ENCODE measurements at places on chromosomes 7 and 10.
A peak's percentile ranks its signal among the peaks of the same experiment; 100 is the strongest.

- no peak for DNase-seq
Measured at GRCh38 chr10:16521311-16522016, at the start of gene C1QL3. C1QL3 (minus strand) TSS chr10:16521879; CDS start chr10:16521065, 814 bp downstream.

GRCh38 chr10:71479831-71480230 lies 83.1 kb downstream of the CDH23 start:
- no peak for DNase-seq

DNA sequence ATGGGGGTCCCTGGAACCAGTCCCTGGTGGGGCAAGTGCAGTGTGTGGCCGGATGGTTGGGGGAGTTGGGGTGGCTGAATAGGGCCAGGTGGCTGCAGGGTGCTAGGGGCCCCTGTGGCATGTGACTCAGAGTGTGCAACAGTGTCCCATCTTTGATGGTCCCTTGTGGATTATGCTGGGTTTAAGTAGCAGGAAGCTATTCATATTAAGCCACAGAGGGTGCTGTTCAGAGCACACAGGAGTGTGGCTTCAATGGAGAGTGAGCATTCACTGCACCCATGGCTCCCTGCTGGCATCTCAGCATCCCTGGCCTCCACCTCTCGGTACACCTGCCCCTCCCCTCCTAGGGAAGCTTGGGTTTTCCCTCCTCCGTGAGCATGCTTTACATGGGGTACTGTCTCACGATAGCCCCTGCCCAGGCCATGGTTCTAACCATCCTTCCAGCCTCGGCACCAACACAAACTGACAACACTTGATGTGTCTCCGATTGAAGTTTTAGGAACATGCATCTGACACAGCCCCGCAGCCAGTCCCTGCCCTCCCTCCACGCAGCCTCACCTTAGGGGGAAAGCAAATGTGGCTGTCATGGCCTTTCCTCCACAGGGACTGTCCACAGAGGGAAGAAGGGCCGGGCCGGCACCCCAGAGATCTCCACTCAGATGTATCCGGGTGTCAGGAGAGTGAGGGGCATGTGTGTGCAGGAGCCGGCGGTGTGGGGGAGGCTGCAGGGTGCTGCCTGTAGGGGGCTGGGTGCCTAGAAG lies 30.4 kb upstream of the PPIF start:
- no peak for DNase-seq

DNA sequence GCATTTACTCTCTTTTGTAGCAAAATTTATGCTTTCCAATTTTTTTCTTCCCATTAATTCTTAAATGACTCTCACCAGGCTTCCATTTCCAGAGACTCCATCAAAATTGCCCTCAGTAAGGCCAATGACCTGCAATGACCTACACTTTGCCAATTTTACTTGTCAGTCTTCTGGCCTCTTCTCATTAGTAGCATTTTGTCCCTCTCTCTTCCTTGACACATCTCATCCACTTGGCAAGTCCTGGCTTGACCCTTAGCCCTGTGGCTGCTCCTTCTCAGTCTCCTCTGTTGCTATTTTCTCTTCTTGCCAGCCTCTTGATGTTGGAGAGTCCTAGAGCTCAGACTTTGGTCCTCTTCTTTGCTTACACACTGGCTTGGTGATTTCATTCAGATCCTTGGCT lies 166.1 kb upstream of the MTPN start:
- DNase-seq, result no peak

GRCh38 chr7:70608229-70608628 lies 523.7 kb upstream of the GALNT17 start:
- no peak for DNase-seq

DNA sequence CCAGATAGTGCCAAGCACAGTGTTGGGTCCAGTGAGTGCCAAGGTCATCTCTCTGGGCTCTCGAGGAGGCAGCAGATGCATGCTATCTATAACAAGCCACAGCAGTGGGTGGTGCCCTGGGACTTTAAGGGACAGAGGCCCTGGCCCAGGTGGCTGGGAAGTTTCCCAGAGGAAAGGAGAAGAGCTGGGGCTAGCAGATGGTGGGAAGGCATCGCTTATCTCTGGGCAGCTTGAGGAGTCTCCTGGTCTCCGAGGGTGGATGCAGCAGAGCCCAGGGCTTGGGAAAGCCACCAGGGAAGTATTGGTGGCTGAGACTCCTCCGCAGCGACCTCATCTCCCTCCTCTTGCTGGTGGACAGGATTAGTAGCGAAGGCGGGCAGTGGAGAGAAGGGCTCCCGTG lies 63.4 kb upstream of the LRRC4 start:
- DNase-seq, result no peak

- no peak for DNase-seq
Measured at GRCh38 chr7:17320102-17320497, 21.6 kb downstream of the AHR start.

DNA sequence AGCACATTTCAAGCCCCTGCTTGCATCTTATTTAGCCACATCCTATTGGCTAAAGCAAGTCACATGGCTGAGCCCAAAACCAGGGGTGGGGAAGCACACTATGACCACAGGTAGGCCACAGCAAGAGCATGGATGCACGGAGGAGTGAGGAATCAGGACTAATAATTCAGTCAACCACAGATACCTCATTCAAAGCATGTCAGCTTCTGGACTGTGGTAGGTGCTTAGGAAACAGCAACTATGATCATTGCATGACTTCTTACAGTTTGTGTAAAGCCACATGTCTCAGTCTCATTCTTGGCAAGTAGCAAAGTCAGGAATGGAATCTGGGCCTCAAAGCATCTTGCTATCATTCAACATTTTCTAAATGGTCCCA lies 79.0 kb upstream of the EMX2 start:
- no peak for DNase-seq

DNA sequence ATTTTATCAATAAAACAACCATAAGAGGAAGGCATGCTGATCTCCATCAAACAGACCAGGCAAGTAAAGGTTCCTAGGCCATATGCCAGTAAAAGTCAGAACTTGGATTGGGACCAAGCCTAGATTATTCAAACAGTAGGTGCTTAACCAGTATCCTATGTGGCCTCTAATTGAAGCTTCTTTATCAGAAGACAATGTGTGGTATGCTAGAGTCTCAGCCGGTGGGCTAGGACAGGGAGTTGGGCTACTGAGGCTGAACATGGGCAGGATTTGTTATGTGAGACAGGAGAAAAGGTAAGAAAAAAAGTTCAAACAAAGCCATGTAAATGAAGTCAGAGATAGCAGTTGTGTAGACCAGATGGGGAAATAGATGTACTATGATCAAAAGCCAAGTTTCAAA lies 413.7 kb upstream of the GHITM start:
- DNase-seq, result no peak

DNA sequence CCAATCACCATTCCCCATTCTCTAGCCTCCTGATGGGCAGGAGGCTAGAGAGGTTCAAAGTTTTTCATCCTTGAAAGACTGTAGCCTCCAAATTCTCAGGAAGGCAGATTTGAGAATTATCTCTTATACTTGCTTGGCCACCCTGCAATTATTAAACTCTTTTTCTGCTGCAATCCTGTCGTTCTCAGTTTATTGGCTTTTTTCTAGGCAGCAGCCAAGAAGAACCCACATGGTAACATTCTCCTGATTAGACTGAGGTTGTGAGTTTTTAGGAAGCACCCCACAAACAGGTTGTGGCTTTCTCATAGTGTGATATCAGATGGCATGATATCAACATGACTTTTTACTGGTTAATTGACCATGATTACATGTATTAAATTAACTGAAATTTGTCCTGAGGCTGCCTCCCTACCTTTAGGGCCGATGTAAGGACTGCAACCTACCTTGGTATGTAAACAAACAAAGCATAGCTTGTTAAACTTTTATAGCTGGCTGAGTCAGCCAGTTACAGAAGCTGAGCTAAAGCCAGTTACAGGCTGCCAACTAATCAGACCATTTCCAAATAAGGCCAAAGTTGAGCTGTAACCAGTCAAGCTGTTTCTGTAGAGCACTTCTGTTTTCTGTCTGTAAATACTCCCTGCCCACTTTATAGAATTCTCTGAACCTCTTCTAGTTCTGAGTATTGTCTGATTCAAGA lies 3.2 kb upstream of the ZNF248 start:
- DNase-seq, result peak; percentile 48

- no peak for DNase-seq
Measured at GRCh38 chr10:72665925-72666324, 26.0 kb upstream of the MCU start.

DNA sequence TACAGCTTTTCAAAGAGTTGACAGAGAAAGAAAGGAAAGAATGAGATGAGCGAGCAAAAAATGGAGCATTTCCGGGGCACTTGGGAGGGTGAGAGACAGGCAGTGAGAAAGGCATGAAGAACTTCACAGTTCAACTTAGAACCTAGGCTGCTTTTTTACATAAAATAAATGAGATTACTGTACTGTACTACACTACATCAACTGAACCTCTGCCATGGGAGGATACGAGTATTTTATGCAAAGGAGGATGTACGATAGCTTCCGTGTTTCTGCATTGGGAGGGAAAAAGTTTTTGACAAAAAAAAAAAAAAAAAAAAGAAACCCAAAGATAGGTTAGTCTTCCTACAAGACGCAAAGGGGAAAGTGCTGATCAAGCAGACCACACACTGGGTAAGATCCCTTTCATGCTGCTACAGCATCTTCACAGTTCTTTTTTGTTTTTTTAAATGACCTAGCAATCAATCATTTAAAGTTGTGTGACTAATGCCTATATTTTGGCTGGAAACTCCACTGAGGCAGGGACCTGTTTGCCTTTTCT lies 88.0 kb downstream of the RAPGEF5 start:
- DNase-seq, result no peak

DNA sequence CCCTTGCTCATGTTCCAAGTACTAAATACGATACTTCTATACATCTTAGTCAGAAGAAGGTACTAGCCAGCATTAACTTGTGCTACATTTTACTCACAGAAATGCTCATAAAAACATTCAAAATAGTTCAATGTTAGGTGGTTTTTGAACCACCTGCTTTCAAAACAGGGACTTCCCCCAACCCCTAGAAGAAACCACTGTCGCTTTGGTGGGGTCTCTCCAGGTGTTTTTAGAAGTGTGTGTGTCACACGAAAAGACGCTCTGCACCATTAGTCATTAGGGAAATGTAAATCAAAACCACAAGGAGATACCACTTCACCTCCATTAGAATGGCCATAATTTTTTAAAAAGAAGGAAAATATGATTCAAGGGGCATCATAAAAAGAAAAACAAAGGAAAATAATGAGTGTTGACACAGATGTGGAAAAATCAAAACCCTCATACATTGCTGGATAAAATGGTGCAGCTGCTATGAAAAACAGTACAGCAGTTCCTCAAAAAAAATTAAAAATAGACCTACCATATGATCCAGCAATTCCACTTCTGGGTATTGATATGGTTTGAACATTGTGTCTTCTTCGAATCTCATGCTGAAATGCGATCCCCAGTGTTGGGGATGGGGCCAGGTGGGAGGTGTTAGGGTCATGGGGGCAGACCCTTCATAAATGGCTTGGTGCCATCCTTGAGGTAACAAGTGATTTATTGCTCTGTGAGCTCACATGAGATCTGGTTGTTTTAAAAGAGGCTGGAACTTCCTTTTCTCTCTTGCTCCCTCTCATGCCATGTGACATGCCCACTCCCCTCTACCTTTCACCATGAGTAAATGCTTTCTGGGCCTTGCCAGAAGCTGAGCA lies 74.2 kb downstream of the MALSU1 start:
- DNase-seq, result peak; percentile 86

- no peak for DNase-seq
Measured at GRCh38 chr7:80860554-80860953, 58.3 kb downstream of the SEMA3C start.

DNA sequence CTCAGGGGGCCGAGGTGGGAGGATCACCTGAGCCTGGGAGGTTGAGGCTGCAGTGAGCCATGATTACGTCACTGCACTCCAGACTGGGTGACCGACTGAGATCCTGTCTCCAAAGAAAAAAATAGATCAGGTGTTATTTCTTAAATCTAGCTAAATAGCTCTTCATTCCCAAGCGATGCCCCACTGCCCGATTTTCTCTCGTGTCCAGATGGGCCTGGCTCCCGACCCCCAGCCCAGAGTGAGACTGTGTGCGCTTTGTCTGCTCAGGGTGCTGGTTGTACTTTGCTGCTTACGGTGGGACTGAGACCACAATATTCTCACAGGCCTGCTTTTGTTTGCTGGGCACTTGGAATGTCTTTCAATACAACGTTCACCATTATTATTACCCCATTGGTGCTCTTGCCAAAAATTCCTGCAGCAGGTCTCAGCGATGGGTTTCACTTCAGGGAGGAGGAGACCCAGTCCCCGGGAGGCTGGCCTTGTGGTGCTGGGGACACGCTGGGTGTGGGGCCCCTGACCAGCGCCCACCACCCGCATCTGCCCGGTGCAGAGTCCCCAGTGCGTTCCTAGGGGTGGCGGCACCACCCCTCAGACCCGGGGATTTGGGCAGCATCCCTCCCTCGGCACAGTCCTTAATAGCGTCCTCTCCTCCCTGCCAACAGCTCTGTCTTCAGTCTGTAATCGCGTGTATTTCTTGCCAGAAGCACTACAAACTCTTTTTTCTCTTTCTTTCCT lies 20.4 kb upstream of the DPYSL4 start:
- DNase-seq, result no peak

GRCh38 chr10:99280472-99280871 lies 44.8 kb upstream of the HPSE2 start:
- no peak for DNase-seq

DNA sequence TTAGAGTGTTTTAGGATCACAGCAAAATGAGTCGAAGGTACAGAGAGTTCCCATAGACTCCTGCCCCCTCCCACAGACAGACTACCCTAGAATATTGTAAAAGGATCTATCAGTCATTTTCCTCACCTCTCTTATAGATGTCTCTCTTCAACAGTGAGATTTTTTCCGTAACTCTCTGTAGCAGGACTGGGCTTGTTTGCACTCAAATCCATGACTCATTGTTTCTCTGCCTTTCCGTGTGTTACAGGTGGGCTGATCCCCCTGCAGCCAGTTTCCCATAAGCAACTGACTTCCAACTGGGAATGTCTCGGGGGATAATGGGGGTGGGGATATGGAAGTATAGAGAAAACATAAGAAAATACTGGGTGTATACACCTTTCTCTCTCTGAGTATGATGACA lies 921.0 kb downstream of the GATA3 start:
- no peak for DNase-seq

DNA sequence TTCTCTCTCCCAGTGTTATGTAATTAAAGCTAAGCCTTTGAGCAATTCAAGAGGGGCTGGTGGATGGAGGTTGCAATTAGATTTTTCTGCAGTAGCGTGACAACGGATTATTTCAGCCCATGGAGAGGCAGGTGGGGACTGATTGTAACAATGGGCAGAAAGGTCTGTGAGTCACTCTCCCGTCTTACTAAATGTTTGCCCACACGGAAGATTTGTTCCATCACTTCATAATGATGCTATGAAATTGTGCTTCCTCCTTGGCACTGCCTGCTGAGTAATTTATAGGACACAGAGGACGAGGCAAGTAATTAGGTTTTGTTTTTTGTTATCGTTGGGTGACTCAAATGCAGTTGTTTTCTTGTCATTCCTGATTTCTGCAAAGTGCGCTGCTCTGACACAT lies 594.5 kb upstream of the DPP6 start:
- DNase-seq, result no peak

DNA sequence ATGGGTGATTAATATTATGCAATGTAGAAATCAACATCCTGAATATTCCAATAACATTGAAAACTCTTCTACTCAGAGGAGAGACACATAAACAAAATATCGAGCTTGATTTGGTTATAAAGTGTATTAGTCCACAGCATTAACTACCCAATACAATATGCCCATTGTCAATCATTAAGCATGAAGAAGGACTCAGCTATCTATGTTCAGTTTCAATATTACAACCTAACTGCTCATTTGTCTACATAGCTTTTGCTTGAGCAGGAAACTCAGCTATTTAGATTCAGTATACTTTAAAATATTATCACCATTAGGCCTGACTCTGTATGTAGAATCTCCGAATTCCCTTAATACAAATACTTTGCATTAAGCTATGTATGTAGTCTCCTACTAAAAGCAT lies 262.6 kb downstream of the SEMA3A start:
- no peak for DNase-seq

Data from KBM-7 (cell line).